ENCODE measurements at places on chromosomes 6 and 20.

GRCh38 chr6:158125271-158125670 lies 42.8 kb downstream of the SERAC1 start:
- DNase-seq: no peak

DNA sequence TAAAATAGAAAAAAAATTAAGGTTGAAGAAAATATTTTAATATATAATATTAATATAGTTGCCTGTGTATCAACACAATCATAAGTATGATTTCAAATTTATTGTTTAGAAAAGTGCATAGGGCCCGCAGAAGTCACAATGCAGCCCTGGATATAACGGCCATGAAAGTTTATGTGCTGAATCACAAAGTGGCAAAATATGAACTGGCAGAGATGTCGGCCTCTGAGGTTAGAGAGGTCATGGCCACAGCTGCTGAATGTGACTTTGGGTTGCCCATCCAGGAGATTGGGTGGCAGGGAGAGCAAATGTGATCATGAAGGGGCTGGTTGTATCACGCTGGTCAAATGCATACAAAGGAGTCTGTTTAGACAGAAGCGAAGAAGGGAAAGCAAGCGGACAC lies 35.7 kb downstream of the COL11A2 start:
- no peak for DNase-seq

GRCh38 chr20:18978311-18978710 lies 164.7 kb downstream of the SCP2D1 start:
- DNase-seq: no peak

DNA sequence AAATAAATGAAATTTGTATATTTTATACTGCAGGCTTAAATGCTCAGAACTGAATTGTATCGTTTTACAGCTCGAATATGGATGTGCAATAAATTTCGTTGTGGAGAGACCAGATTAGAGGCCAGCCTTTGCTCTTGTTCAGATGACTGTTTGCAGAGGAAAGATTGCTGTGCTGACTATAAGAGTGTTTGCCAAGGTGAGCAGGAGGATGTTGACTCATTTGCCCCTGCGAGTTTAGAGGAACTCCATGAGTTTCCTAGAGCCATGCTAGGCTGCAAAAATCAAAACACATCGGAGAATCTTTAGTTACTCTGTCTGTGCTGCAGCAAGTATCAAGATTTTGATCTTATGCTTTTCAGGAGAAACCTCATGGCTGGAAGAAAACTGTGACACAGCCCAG lies 15.4 kb downstream of the ENPP3 start:
- DNase-seq: no peak

DNA sequence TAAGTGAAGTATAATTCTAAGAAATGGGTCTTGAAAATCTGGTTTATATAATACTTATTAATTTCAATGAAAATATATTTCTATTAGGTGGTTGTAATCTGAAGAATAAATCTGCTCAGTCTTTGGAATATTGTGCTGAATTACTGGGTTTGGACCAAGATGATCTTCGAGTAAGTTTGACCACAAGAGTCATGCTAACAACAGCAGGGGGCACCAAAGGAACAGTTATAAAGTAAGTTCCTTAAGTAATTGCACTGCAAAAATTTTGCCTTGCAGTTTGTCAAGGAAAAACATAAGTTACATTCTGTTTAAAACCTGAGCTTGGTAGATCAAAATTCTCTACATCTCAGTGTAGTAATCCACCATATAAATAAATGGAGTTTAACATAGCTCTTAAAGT lies 106.0 kb downstream of the MYO6 start:
- no peak for DNase-seq

GRCh38 chr20:4457566-4458543 lies 263.9 kb upstream of the PRND start:
- no peak for DNase-seq

DNA sequence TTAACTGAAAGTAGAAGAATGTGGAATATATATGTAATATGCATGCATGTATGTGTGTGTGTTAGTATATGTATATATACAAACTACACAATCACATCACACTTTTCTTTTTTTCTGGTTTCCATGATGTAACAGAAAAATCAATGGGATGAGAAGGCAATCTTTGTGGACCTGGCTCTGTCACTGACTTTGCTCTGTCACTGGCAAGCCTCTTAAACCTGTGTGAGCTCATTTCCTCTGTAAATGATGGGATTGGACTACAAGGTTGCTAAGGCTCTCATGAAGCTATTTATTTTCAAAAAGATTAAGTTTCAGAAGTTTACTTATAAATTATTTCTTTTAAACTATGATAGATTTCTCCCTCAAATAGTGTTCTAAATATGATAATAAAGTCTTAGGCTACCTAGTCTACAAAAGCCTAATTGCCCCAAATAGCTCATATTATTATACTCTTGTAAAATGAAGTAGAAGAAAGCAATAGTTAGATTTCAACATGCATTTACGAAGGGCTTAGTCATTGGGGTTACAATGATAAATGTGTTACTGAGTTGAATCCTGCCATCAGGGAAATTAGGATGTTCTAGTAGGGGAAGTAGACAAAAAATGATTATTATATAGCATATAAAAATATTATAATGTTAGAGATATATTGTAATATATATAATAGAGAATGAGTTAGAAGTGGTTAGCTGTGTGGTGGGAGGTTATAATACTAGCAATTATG lies 129.3 kb downstream of the AFG1L start:
- no peak for DNase-seq

DNA sequence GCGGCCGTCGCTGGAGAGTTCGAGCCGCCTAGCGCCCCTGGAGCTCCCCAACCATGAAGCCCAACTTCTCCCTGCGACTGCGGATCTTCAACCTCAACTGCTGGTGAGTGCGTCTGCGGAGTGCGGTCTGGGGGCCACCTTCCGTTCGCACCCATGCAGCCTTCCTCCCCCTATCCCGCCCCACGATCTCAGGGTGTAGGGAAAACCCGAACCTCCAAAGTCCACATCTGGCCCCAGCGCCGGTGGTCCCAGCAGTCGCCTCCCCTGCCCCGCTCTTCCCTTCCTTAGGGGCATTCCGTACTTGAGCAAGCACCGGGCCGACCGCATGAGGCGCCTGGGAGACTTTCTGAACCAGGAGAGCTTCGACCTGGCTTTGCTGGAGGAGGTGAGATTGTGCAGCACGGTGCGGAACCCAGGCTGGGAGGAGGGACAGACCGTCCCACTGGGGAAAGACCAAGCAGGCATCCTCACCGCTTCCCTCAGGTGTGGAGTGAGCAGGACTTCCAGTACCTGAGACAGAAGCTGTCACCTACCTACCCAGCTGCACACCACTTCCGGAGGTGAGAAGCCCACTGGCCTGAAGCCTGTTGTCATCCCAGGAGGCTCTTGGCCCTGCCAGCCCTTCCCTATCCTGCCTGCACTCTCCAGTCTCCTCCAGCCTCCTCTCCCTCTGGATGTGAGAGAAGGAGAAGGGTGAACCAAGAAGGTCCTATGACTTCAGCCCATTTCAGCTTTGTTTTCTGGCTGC lies 719 bp downstream of the SMPD2 start:
- DNase-seq: peak; percentile 31

- DNase-seq: no peak
These were observed 154.3 kb downstream of the CCDC170 start for GRCh38 chr6:151647976-151648639.

DNA sequence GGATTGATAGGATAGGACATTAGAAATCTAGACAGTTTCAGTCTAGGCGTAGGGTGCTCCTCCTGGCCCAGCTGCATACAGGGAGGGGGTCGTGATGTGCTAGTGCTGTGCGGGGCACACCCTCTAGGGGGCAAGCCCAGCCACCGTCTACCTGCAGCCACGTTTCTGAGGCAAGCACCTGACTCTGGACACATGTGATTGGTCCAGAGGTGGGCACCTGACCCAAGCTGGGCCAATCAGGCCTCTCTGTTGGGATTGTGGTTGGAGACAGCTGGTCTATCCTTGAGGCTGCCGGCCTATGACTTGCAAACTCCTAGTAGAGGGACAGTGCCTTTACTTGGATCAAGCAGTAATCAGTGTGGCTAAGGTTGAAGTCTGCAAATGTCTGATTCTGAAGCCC lies 317.1 kb downstream of the BMP7 start:
- DNase-seq: no peak

DNA sequence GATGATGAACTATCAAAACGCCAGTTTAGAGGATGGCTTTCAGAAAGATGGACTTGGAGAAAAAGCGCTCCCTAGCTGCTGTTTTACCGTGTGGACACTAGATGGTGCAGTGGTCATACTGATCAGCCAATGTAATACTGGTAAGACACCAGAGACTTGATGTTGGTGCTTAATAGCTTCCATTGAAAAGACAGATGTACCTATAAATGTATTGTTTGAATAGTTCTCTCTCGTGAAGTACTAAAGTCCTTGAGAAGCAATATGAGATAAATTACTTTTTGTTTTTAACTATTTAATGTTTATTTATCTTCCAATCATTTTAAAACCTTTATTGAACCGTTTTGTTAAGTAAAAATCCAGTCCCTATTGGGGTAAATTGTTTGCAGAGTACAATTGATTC lies 63.9 kb upstream of the FUCA2 start:
- DNase-seq: no peak

GRCh38 chr6:41274256-41274655 lies 12.2 kb downstream of the TREM1 start:
- no peak for DNase-seq

DNA sequence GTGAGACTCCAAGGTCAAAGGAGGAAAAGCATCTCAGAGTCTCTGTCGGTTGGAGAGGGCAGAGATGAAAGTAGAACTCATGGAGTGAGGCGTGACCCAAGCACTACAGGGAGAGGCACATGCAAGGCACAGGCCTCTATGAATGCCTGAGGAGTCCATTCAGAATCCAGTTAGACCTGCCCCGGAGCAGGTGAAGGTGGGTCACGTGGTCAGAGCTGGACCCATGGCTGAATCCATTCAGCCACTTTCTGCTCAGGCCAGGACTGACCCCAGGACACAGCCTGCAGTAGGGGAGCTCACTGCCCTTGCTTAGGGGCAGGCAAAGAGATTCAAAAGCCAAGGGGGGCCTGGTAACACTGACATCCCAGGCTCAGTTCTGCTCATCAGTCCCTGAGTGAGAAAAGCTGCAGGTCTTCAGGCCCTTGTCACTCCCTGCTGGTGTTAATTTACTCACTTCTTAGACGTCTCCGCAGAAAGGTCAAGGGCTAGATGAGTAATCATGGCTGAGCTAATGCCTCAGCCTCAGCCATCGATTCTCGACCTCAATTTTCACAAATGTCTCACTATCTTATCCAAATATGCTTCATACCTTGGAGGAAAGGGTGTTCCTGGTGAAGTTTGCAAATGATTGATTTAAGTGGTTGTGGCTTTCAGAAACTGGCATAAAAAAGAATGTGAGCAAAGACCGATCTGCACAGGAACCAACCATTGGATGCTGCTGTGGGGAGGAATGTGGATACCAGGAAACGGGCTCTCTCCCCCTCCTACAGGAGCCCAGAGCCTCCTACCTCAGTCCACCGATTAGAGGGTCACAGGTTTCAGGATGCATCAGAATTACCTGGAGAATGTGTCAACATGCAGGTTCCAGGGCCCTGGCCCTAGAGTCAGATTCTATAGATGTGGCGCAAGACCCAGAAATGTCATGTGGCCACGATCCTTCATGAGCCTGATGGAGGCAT lies 584.4 kb downstream of the PTPRT start:
- no peak for DNase-seq

- DNase-seq: no peak
These were observed 87.8 kb downstream of the PLCB4 start for GRCh38 chr20:9156529-9157280.

DNA sequence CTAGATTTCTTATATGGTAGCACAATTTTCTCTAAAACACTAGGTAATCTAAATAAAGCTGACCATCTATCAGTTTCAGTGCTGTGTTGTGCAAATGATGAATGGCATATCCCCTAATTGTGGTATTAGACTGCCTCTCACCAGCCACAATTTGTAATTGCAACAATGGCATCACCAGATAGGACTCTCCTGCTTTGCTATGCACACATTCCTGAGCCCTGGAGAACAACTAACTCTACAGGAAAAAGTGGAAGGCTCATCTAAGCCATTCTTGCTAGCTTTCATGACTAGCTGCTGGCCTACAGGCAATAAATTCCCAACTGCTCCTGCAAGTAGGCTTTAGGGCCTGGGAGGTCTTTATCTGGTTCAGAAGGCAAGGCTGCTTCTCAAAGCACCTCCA lies 974.1 kb downstream of the EYS start:
- DNase-seq: no peak
